ENCODE measurements at places on chromosomes 16 and 17.

DNA sequence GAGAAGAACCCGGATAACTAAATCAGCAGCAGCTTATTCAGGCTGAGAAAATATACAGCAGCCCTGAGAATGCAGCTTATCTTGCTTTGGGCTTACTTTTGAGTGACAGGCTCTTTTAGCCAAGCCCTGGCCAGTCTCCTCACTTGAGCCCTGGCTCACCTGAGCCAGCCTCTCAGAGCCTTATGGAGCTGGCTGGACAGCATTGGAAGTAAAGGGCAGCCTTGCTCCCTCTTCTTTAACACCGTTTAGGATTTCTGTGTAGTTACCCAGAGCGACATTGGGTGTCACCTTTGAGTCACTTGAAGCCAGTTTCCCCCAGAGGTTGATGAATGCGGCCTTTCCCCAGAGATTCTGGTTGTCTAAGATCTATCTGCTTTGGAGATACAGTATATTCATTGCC is 7.7 kb upstream of the NPIPB2 start:
- H3K27me3 ChIP-seq, result no peaks in the 10 kb centered on the region
- H3K36me3 ChIP-seq, result no peaks in the 10 kb centered on the region
- peak; percentile 53 for DNase-seq
- no peaks in the 10 kb centered on the region for H3K4me1 ChIP-seq
- H3K4me3 ChIP-seq, result no peak overlapping the region

DNA sequence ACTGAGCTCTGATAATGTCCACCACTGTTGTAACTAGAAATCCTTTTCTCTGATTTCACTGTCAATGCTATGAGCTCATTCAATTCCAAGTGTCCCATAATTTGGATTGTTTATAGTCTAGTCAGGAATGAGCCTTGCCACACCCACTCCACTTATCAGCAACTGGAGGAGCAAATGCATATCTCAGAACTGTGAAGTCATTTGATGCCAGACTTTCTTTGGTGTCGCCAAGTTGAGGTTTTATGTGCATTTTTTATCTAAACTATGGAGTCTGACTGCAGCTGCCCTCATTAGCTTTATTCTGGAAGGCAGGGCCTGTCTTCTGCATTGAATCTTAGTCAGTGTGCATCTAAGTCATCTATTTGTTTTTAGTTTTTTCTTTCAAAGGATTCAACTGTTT is 361.3 kb downstream of the PMP22 start:
- no peak overlapping the region for H3K4me3 ChIP-seq
- H3K27me3 ChIP-seq, result no peaks in the 10 kb centered on the region
- H3K36me3 ChIP-seq, result no peaks in the 10 kb centered on the region
- no peaks in the 10 kb centered on the region for H3K4me1 ChIP-seq
- no peak overlapping the region for H3K27ac ChIP-seq
- no peak for DNase-seq

DNA sequence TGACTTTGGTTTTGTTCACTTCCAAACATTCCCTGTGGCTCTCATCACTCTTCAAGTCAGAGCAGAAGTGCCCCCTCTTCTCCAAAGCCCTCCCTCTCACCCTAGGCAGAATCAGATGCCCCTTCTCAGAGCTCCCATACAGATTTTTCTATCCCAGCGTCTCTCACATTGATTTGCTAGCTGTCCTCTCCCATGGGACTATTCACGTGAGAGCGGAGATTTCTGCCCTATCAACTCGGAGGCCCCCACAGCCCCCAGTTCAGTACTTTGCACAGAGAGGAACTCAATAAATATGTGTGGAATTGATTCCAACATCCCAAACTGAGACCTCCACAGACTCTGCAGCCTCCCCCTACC is 182.6 kb downstream of the C16orf78 start:
- peaks cover 51% of the 10 kb centered on the region for H3K27me3 ChIP-seq
- no peak overlapping the region for H3K4me3 ChIP-seq
- DNase-seq, result no peak
- H3K4me1 ChIP-seq, result no peaks in the 10 kb centered on the region

GRCh38 chr16:28285649-28286048 is 6.7 kb upstream of the SBK1 start:
- H3K4me3 ChIP-seq, result no peak overlapping the region
- no peaks in the 10 kb centered on the region for H3K27me3 ChIP-seq
- DNase-seq, result no peak

GRCh38 chr17:77466140-77466539 is 325.4 kb downstream of the SEC14L1 start:
- no peak overlapping the region for H3K27ac ChIP-seq
- H3K4me1 ChIP-seq, result peaks cover 6% of the 10 kb centered on the region
- DNase-seq, result no peak
- H3K36me3 ChIP-seq, result no peaks in the 10 kb centered on the region

DNA sequence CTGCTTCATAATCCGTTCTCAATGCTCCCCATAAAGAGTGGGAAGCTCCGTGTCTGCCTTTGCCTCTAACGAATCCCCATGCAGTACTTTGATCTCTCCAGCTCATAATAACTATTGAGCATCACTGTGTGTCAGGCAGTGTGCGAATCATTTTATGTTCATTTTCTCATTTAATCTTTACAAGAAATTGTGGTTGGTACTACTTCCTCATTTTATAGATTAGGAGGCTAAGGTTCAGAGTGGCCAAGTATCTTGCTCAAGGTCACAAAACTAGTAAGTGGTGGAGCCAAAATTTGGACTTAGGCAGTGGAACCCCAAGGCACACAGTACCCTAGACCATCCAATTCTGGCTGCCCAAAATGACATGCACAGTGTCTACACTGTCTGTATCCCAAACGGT is 44.8 kb downstream of the ABCC12 start:
- H3K36me3 ChIP-seq, result no peaks in the 10 kb centered on the region
- H3K27ac ChIP-seq, result no peak overlapping the region
- no peak overlapping the region for H3K4me3 ChIP-seq
- DNase-seq, result no peak
- H3K27me3 ChIP-seq, result no peaks in the 10 kb centered on the region

- no peak overlapping the region for H3K4me3 ChIP-seq
- no peak for DNase-seq
- no peak overlapping the region for H3K27ac ChIP-seq
- no peaks in the 10 kb centered on the region for H3K36me3 ChIP-seq
- 0 out of 2 replicates have a peak, but pooled peaks cover 3% of the 10 kb centered on the region for H3K4me1 ChIP-seq
- H3K27me3 ChIP-seq, result no peaks in the 10 kb centered on the region
Measured at GRCh38 chr17:49258394-49258793, 27.8 kb upstream of the PHOSPHO1 start.

GRCh38 chr17:37174205-37174604 is 201.6 kb upstream of the C17orf78 start:
- no peak overlapping the region for H3K27ac ChIP-seq
- no peak overlapping the region for H3K4me3 ChIP-seq
- peaks cover 3% of the 10 kb centered on the region for H3K4me1 ChIP-seq
- H3K36me3 ChIP-seq, result peaks cover 37% of the 10 kb centered on the region
- H3K27me3 ChIP-seq, result no peaks in the 10 kb centered on the region

GRCh38 chr16:2530629-2531318 is 434 bp downstream of the CEMP1 start:
- no peaks in the 10 kb centered on the region for H3K36me3 ChIP-seq
- H3K27ac ChIP-seq, result peak overlapping the region; percentile 38
- H3K27me3 ChIP-seq, result no peaks in the 10 kb centered on the region
- H3K4me1 ChIP-seq, result peaks cover 10% of the 10 kb centered on the region
